ENCODE measurements at places on chromosomes 16 and 17.

GRCh38 chr16:11586378-11586855 lies 302 bp downstream of the LITAF start:
- DNase-seq = no peak

GRCh38 chr17:43860077-43860725 lies 13.2 kb downstream of the CD300LG start:
- no peak for DNase-seq

GRCh38 chr17:53707566-53707965 lies 115.2 kb upstream of the KIF2B start:
- DNase-seq = no peak

DNA sequence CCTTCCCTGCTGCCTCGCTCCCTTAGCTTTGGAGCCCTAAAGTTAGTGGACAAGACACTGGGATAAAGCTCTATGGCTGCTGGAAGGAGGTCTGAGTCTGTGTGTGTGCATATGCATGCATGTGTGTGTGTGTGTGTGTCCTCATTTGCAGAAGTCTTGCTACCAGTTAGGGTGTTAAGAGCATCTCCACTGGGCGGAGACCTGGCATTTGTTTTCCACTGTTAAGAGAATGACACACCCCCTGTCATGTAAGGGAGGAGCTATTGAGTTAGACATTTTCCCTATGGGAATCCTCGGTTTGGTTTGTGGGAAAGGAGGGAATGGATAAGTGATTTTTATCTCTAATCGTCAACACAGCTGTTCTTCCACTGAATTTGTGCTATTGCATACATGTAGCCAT lies 24.8 kb upstream of the ARHGAP23 start:
- DNase-seq = no peak

DNA sequence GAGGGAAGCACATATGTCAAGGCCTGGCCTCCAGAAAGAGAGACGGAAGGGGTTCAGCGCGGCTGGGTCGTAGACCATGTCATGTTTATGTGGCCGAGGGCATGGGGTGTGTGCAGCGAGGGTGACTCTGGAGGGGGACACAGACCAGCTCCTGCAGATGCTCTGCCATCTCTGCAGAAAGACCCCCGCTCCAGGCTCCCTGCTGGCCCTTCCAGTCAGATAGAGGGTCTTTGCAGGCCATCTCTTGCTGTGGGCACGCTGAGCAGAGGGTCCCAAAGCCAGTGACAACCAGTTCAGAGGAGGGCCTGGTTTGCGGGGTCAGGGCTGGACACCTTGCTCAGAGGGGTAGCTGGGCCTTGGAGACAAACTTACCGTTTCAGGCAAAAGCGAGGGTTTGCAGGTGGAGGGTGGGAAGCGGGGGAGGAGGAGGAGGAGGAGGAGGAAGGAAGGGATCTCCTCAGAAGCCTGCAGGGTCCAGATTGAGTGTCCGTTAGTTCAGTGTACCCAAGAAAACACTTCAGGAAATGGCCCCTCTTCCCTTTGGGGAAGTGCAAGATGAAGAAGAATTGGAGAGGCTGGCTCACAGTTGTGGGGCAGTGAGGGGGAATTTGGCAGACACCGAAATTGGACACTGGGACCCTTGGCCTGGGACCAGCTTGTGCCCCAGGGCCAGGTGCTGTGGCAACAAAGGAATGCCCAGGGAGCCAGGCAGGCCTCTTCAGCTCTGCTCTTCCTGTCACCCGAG lies 102.8 kb downstream of the CMIP start:
- DNase-seq = no peak
